GM04503 (cell line): ENCODE measurements at places on chromosomes 3 and 15.
A peak's percentile ranks its signal among the peaks of the same experiment; 100 is the strongest.

GRCh38 chr3:156297582-156297981 is 177.2 kb downstream of the KCNAB1 start:
- DNase-seq = no peak

GRCh38 chr3:187906416-187906815 is 161.1 kb upstream of the BCL6 start:
- DNase-seq = no peak

GRCh38 chr3:45180051-45180450 is 33.9 kb upstream of the CDCP1 start:
- no peak for DNase-seq

- DNase-seq = no peak
Measured at GRCh38 chr15:100853676-100854440, 25.8 kb upstream of the ALDH1A3 start.

DNA sequence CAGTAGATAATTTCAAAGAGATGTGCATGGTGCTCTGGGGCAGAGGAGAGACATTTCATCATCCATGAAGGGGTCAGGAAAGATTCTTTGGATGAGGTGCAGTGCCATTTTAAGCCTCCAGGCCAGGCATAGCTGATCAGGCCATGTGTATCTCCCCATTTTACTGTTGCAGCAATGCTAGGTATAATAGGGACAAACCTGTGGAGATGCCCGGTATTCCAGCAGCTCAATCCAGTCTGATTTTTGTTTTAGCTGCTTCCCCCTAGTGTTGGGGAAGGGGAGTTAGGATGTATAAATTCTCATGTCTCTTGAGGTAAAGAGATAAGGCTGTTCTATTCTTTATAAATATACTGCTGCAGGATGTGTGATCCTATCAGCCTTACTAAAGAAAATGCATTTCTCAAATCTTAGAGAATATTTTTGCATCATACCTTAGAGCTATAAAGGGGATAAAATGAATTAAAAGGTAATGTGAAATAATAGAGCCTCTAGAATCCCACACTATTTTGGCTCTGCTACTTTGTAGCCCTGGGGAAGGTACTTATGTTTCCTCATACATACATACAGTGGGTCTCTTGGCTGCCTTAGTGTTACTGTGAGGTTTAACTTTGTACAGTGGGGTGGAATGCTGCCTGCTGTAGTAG is 5.2 kb downstream of the CDV3 start:
- no peak for DNase-seq

GRCh38 chr3:17949101-17949500 is 206.7 kb upstream of the TBC1D5 start:
- DNase-seq = no peak

DNA sequence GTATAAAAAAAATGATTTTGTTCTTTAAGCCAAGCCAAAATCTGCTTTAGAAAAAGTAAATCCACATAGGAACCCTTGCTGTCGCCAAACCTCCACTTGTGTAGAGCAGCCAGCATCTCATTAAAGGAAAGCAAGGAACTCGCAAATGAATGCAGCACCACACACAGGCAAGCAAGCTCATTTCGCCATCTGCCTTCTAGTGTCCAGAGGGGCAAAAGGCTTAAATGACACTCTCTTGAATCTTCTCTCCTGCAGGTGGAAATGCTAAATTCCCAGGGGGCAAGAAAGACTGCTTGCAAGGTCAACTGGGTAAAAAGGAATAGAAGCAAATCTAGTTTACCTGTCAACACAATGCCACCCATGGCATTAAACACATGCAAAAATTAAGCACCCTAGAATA is 2.4 kb downstream of the MB21D2 start:
- no peak for DNase-seq

- DNase-seq = no peak
Measured at GRCh38 chr3:98532275-98532637, 478 bp downstream of the GPR15 start.

GRCh38 chr3:187746442-187747281 is 1.4 kb upstream of the BCL6 start:
- DNase-seq = no peak

DNA sequence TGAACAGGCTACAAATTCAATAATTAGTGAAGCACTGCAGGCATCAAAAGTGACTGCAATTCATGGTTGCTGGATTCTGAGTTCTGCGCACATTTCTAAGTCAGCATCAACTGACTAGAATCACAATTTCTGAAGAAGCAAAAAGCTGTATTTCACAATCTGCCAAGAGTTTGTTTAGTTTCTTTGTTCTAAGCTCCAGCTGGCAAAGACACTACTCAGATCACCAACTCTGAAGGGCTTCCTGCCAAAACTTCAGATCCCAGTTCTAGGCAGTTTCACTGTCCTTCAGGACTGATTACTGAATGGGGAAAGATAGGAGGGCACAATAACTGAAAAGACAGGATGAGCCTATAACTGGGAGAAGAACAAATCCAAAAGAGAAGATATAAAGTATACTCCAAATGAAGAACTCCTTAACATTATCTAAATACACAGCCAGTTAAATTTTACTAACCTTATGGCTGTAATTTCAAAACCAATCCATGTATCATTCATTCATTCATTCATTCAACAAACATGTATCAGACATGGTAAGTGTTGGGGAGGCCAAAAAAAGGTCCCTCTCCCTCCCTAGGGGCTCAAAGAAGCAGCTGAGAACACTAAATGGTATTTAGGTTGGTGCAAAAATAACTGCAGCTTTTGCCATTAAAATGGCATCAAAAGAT is 17.1 kb downstream of the TJP1 start:
- DNase-seq = peak; percentile 65

DNA sequence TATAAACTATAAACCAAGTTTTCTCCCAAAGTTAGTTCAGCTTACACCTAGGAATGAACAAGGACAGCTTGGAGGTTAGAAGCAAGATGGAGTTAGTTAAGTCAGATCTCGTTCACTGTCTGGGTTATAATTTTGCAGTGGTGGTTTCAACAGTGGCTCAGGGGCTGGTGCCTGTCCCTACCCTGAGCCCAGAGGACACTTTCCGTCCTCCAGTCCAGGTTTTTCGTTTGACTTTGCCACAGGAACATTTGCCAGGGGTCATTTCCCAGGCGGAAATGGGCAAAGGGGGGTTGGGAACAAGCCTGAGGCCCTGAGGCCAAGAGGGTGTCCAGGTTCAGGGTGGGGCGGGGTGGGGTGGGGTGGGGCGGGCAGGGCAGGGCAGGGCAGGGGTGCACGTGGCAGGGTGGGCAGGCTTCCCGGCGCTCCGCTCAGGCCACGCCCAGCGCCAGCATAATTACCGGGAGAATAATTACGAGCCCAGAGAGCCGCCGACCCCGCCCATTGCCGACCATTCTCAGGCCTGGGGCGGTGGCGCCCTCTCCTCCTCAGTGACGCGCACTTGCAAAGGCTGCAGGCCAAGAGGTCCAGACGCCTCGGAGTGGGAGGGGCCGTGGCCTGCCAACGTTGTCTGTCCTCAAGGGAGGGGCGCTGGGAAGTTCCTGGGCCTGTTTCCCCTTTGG is 70.4 kb downstream of the KLF13 start:
- no peak for DNase-seq

DNA sequence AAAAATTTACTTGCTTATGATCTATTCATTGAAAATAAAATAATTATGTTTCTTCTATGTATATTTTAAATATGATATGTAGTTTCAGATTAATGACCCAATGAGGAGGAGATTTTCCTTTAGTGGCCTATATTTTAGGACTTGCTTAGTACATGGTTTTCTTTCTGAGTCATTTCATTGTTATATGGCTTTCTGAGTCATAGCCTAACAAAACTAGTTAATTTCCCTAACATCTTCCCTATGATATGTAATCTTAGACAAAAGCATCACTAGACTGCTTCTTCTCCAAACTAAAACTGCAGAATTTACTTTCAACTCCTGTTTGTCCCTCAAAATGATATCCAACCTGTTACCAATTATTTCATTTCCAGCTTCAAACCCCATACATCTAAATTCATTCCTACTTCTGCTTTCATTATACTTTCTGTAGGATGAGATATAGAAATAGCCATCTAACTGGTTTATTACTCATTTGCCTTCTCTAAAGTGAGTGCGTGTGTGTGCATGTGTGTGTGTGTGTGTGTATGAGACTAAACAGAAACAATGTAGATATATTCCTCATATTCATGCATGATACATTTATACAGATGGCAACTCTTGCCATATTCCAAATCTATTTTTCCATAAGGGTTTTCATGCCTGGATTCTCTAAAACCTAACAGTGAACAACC is 915.0 kb upstream of the GBE1 start:
- DNase-seq = no peak
